SK-N-SH treated with all-trans-retinoic acid at 6 μM for 48 hours (cell line): ENCODE measurements at places on chromosomes 16 and 17.
A peak's percentile ranks its signal among the peaks of the same experiment; 100 is the strongest.

GRCh38 chr17:64694207-64694606, 32.1 kb upstream of the SMURF2 start:
- peak; percentile 34; the same call in 1 of the 3 replicates for ATAC-seq

DNA sequence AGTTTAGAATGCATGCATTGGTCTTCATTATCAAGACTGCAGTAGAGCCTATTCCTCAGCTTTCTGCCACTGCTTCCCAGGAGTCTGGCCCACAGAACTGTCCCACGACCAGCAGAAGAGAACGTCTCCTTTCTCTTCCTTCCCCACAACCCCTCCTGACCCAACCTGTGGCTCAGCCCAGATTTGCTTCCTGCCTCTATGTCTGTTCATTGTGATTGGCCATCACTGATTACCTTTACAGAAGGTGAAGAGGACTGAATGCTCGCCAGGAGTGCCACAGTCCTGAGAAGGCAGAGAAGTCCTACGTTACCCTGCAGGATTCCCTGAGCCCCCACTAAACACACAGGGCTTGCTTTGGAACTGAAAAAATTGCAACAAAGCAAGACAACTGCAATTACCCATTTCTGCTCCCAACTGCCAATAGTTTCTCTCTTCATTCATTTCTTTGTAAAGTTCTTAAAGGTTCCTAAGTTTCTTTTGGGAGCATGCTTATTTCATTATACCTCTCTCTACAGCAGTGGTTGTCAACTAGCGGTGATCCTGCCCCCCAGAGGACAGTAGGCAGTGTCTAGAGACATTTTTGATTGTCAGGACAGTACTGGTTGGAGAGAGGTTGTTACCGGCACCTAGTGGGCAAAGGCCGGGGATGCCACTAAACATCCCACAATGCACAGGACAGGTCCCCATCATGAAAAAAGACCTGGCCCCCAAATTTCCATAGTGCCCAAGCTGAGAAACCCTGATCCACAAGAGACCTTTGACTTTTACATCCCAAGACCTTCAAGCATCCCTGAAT, 4.5 kb upstream of the NAT9 start:
- peak; percentile 57 for ATAC-seq

GRCh38 chr17:30352240-30352814, 18.5 kb upstream of the TMIGD1 start:
- ATAC-seq = no peak

DNA sequence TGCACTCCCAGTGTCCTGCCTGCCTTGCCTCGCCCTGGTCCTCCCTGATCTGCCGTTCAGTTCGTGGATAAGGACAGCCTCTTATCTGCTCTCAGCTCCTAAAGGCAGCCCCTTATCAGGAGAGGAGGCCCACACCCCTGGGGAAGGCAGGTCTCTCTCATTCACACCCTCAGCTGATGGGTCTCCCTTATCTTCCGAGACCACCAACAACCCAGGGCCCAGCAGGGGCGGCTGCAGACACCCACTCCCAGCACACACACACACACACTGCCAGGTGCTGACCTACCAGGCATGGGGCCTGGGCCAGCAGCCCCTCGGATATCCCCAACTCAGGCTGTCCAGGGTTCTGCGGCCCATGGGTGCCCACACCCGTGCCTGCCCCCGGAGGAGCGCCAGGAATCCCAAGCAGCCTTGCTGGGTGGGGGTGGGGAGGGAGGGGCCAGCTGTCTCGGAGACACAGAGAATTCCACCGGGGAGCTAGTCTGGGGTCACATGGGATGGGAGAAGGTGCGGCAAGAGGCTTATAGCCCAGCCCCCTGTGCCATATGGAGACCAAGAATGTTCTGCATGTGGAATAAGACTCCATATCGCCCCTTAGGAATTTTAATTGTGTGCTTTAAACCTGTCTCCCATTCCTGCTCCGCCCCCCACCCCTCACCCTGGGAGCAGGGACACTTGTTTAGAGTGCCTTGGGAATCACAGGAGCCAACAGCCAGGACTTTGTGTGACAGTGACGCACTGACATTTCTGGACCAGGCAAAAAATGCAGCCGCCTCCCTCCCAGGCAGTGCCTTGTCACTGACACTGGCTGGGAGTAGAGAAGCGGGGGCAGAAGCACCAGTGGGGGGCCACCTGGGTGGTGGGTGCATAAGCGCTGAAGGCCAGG, 41.9 kb upstream of the EMP2 start:
- ATAC-seq = no peak

GRCh38 chr17:69534235-69534621, 119.7 kb downstream of the MAP2K6 start:
- no peak for ATAC-seq

- ATAC-seq = no peak
Measured at GRCh38 chr17:80012765-80013741, 22.6 kb downstream of the TBC1D16 start.

GRCh38 chr16:78993346-78993745, 607.2 kb downstream of the MAF start:
- ATAC-seq = no peak

DNA sequence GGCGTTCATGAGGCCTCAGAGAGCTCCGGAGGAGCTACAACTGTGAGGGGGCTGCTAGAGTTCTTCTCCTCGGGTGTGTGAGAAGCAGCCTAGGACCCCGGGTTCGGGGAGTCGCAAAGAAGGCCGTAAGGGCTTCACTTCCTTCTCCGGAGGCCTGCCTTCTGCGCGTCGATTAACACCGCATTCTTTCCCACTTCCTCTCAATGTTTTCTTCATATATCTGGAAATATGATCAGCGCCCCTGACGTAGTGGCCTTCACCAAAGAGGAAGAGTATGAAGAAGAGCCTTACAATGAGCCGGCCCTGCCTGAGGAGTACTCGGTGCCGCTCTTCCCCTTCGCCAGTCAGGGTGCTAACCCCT, 449 bp downstream of the SMCR8 start:
- no peak for ATAC-seq

DNA sequence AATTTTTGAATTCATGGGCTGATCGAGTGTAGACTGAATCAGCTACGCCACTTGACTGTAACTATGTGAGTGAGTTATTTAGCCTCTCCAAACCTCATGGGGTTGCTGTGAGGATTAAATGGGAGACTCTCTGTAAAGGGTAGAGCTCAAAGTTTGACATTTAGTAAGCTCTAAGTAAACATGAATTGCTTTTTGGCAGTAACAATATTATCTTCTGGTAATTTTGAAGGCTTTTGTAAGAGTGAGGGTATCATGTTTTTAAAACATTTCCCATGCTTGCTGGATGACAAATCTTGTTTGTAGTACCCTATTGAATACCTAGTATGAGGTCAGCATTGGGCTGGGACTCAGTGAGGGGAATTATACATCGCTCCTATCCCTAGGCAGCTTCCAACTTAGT, 35.3 kb downstream of the MRTFB start:
- ATAC-seq = no peak

DNA sequence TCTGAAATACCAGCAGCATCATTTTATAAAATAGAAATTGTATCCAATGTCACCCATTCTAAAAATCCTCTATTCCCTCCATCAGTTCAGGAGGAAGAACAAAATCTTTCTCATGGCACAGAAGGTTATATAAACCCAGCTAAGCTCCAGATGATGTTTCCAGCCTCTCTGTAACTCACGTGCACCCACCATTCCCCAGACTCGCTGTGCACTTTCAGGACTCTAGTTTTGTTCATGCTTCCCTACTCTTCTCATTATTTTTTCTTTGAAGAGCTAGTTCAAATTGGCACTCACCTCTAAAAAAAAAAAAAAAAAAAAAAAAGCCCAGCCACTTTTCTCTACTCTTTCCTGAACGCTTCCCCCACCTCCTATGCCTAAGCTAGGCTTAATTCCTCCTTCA, 36.0 kb upstream of the SHISA6 start:
- ATAC-seq = no peak

GRCh38 chr17:63579633-63580032, 21.1 kb upstream of the TACO1 start:
- no peak for ATAC-seq

GRCh38 chr17:57534863-57535248, 210.2 kb downstream of the CCDC182 start:
- ATAC-seq = no peak

DNA sequence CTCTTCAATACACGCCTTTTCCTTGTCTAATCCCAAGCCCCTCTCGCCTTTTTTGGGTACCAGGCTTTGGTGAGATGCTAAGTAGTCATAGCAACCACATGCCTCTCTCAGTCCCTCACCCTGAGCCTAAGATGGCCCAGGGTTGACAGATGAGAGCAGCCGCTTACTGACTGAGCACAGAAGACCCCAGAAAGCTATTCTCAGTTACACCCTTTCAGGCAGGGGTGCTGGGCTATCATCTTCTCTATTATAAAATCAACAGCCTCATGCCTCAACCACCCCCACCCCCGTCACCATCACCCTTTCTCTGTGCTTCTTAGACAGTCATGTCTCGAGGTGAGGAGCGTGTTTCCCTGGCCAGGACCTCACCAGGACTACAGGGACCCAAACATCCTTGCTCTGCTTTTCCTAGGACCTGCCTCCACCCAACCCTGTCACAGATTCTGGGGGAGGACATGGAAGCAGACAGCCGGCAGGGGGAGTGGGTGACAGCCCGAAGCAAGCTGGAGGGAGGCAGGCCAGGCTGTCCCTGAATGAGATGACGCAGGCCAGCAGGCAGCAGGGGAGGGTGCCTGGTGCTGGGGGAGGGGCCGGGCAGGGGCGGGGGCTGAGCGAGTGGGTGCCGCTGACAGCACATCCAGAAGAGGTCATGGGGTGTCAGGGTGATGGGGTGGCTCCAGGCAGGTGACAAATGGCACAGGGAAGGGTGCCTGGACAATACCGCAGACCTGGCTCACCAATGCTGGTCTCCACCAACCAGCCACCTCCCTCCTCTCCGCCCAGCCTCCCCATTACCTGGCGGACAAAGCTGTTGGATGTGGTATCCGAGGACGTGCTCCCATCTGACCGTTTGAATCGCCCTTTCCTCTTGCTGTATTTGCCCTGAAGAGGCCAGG, 3.1 kb downstream of the CACNB1 start:
- no peak for ATAC-seq

DNA sequence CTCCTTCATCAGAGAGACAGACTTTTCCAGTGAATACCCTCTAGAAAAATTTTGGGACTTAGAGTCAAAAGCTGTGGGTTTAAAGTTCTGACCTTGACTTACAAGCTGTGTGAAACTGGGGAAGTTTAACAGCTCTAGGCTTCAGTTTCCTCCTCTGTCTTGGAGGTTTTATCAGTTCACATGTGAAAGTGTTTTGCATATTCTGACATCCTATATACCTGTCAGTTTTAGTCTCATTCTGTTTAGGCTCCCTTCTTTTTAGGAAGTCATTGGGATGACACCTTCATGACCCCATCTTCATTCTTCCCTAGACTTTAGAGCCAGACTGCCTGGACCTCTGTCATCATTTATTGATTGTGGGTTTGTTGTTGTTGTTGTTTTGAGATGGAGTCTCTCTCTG, 44.4 kb downstream of the YPEL2 start:
- ATAC-seq = no peak

- no peak for ATAC-seq
Measured at GRCh38 chr16:7090628-7091115, 242.0 kb upstream of the RBFOX1 start.

DNA sequence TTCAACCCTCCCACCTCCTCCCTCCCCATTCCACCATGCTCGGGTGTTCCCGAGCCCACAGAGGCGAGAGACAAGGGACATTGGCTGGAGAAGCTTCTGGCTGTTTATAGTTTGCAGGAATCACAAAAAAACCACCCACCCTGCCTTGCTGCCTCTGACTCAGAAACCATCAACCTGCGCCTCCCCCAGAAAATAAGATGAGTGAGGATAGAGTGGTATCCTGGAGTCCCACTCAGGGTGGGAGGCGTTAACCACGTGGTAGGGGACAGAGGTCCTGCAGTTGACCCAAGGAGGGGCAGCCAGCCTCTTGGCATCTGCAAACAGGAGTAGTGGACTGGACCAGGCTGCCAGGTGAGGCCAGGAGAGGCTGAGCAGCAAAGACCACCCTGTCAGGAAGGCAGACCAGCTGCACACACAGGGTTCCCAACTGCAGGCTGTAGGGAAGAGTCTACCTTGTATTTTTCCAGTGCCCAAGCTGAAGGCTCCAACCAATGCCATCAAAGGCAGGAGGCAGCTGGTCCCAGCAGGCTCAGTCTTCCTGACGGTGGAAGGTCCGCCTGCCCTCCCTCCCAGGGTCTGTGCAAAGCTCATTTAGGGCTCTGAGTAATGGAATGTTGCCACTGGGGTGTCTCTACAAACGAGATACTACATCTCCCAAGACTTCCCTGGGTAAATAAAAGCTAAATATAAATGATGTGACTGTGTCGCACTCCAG, 201.5 kb upstream of the TNRC6C start:
- no peak for ATAC-seq

DNA sequence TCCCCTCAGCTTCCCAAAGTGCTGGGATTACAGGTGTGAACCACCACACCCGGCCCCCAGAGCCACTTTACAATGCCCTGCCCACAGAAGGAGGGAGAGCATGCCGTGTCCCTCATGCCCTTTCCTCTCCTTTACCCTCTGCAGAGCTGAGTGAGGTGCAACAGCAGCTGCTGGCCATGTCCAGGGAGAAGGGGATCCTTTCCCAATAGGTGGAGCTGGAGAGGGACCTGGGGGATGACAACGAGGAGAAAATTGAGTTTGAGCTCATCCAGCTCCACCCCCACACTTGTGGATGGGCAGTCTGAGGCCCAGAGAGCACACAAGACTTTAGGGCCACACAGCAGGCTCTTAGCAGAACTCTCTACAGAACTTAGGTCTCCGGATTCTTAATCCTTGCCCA, 7.9 kb upstream of the GSDMA start:
- ATAC-seq = no peak

DNA sequence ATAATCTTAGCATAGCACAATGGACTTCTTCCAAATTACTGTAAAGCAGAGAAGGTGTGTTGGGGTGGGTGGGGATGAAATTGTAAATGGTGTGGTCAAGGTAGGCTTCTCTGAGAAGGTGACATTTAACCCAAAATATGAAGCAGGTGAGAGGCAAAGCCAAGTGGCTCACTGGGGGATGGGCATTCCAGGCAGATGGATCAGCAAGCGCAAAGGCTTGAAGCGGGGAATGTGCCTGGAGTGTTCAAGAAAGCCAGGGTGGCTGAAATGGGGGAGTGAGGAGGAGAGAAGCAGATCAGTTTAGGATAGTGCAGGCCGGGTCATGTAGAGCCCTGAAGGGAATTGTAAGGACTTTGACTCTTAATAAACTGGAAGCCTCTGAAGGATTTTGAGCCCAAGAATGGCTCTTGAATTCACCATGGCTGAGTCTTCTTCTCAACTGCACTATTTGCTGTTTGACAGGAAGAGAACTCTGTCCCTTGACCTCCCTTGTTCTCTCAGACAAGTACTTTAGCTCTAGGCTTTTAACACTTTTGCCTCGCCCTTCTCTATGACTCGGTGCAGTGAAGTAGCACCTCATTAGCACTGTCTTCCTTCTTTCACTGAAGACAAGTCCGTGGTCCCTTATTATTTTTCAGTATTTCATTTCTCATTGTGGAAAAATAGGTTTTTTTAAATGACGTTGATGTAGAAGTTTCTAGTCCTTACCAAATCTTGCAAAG, 14.7 kb downstream of the CACNG3 start:
- no peak for ATAC-seq

GRCh38 chr16:75343941-75344340, 89.4 kb downstream of the CFDP1 start:
- no peak for ATAC-seq

- ATAC-seq = peak; percentile 11; the same call in 2 of the 3 replicates
Measured at GRCh38 chr16:85569615-85570212, 43.4 kb upstream of the GSE1 start.

- ATAC-seq = no peak
Measured at GRCh38 chr17:4766201-4766600, 5.5 kb upstream of the TM4SF5 start.

- no peak for ATAC-seq
Measured at GRCh38 chr17:66858226-66859083, 23.5 kb downstream of the CACNG5 start.

GRCh38 chr17:66114609-66115008, 77.3 kb downstream of the CEP112 start:
- ATAC-seq = no peak
